Stimulated activated naive CD4-positive, alpha-beta T cell (primary cell): ENCODE measurements at places on chromosomes 4 and X.

DNA sequence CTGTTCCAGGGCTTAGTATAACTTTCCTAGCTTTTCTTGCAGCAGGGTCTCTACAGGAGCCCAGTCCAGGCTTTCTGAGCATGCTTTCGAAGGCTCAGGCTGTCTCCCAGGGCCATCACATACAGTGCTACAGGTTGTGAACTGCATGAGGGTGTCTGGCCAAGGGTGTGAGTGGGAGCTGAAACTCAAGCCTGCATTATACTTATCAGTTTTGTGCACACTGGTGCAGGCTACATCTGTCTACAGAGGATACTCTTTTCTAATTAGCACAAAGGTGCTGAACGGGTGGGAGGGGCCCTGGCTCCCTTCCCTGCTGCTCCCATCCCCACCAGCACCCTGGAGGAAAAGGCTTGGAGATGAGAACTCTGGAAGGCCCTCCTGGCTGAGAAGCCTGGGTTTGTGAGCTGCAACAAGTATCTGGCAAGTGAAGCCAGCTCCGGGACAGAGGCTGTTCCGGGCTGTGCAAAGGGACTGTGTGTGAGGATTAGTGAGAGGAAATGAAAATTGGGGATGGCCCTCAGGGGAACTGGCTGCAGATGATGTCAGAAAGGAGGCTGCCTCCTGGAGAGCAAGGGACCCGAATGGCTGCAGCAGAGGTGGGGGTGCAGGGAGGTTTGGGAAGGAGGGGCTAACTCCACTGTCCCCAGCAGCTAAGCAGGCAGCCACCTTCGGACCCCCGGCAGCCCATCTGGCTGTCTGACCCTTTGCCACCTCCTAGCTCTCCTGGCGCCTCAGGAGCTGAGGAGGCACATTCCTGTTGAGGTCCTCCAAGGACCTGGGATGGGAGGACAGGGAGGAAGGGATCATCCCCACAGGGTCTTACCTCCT, 68.5 kb downstream of the EFNB1 start:
- no peak for DNase-seq

GRCh38 chr4:93532234-93532633, 296.3 kb upstream of the ATOH1 start:
- DNase-seq = no peak

- DNase-seq = no peak
Observed at GRCh38 chr4:60422439-60422838, 777.7 kb upstream of the ADGRL3 start.

GRCh38 chrX:38352362-38352761, at the start of gene OTC:
Gene OTC, plus strand, starts transcription at chrX:38352604. Its CDS starts 93 bp downstream, at chrX:38352697.
- no peak for DNase-seq

DNA sequence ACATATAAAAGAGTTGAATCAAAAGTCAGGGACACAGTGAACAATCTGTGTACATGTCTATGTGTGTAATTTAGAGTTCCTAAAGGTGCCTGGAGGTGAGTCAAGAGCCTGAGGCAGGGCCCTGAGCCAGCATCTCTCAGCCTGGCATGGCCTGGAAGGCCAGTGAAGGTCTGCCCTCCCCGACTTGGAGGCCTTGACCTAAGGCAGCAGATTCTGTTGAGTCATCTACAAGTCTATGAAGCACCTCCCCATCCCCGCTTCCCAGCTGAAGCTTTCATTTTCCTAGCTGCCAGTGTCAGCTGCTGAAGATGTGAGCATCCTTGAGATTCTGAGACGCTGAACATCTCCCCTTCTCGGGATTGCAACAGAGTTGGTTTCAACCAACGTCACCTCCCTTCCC, 583.9 kb downstream of the BCOR start:
- no peak for DNase-seq

GRCh38 chr4:48661391-48661790, 118.7 kb downstream of the FRYL start:
- DNase-seq = no peak

GRCh38 chr4:126827669-126828068, 805.1 kb upstream of the INTU start:
- DNase-seq = no peak

DNA sequence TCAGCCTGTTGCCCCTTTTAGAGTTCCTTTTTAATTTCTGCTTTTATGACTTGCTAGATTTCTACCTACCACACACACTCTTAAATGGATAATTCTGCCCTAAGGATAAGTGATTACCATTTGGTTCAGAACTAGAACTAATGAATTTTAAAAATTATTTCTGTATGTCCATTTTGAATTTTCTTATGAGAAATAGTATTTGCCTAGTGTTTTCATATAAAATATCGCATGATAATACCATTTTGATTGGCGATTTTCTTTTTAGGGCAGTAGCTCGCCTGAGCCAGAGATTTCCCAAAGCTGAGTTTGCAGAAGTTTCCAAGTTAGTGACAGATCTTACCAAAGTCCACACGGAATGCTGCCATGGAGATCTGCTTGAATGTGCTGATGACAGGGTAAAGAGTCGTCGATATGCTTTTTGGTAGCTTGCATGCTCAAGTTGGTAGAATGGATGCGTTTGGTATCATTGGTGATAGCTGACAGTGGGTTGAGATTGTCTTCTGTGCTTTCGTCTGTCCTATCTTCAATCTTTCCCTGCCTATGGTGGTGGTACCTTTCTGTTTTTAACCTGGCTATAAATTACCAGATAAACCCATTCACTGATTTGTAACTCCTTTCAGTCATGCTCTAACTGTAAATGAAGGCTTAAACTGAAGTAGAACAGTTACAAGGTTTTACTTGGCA, 7.8 kb downstream of the ALB start:
- DNase-seq = no peak

DNA sequence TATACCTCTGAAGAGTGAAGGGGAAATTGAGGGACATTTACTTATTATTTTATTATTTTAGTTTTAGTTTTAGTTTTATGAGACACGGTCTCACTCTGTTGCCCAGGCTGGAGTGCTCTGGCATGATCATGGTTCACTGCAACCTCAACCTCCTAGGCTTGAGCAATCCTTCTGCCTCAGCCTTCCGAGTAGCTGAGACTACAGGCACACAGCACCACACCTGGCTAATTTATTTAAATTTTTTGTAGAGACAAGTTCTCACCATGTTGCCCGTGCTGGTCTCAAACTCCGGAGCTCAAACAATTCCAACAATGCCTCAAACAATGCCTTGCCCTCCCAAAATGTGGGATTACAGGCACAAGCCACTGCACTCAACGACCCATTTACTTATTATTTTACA, 68.4 kb upstream of the BMP2K start:
- no peak for DNase-seq

DNA sequence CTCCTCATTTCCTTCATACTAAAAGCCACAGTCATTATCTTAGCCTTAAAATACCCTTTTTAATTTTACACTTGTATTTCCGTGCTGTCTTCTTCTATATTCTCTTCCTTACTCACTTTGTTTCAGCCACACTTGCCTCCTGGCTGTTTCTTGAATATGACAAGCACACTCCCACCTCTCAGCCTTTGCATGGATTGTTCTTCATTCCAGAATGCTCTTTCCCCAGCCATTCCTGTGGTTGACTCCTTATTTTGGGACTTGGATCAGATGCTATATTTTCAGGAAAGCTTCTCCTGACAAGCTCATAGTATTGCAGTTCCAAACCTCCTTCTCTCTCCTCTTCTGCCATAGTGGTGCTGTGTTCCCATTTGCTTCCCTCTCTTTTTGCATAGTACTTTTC, 291.3 kb downstream of the PDHA2 start:
- no peak for DNase-seq

GRCh38 chr4:40309250-40309774, 25.8 kb upstream of the CHRNA9 start:
- DNase-seq = no peak

DNA sequence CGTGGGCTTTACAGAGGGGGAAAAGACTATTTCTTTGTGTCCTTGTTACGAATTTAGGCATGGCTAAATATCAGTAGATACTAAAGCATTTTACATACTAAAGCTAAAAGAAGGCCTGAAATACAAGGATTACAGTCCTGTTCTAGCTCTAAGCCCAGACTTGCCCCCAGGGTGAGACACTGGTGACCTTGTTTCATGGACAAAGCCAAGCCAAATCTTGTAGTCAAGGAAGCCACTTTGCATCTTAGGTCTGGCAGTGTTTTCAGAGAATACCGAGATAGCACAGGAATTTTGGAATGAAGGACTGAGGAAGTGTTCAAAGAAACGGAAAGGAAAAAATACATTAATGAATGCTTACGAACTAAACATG, 733 bp upstream of the G3BP2 start:
- no peak for DNase-seq

GRCh38 chr4:10773010-10773409, 88.4 kb upstream of the CLNK start:
- no peak for DNase-seq

- no peak for DNase-seq
Observed at GRCh38 chrX:132875650-132876522, 82.5 kb downstream of the HS6ST2 start.

DNA sequence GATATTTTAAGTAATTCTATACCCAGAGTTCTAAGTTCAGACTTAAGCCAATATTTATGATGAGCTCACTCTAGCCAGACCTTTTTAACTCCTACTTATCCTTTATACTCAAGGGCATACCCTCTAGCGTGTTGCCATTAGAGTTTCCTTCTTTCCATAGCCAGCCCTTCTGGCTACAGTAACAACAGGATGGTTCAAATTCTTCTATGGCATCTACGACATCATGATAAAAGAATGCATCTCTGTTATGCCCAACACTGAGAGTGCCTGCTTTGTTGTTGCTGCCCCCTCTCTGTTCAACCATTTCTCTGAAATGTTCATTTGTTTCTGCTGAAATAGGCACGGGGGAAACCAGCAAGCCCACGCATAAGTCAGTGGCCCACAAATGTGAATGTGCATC, 104.5 kb downstream of the UBE2NL start:
- no peak for DNase-seq

GRCh38 chr4:104302731-104303130, 192.0 kb downstream of the CXXC4 start:
- DNase-seq = no peak

GRCh38 chr4:38965866-38966265, 66.3 kb downstream of the TMEM156 start:
- no peak for DNase-seq

- no peak for DNase-seq
Observed at GRCh38 chrX:80879143-80879542, 69.5 kb upstream of the BRWD3 start.

DNA sequence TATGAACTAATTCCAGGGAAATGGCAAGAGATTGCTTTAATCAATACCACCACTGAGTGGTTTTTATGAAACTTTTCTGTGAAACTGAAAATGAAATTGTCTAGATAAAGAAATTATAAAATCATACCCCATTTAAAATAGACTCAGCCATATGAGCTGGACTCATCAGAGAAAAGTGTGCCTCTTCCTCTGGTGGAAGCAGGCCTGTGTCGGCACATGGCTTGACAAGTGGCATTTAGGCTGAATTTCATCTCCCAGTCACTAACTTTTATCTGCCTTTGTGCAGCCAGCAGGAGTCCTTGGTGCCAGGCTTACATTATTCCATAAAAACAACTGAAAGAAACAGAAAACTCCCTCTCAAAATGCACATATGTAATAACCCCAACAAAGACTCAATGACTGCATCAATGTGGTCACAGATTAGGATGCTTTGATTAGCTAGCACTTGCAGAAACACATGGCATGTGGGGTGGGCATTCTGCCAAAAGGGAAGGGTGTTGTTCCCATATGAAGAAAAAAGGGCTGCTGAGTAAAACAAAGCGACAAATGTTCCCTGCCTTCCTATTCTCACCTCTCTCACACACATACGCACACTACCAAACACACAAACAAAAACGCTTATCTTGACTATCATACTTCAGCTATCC, 232.3 kb downstream of the PABPC4L start:
- DNase-seq = no peak

- no peak for DNase-seq
Observed at GRCh38 chr4:42149004-42149403, 3.5 kb downstream of the BEND4 start.
